Stimulated activated CD8-positive, alpha-beta memory T cell treated with anti-CD3 and anti-CD28 coated beads, Interleukin-7, amount 100 ng/mL, for 24 hours (primary cell): ENCODE measurements at places on chromosomes 7 and 10.

- no peak for DNase-seq
These were observed 68.4 kb upstream of the SRRM3 start for GRCh38 chr7:76133164-76133775.

- no peak for DNase-seq
These were observed 154.9 kb upstream of the ITGB1 start for GRCh38 chr10:33112831-33113455.

DNA sequence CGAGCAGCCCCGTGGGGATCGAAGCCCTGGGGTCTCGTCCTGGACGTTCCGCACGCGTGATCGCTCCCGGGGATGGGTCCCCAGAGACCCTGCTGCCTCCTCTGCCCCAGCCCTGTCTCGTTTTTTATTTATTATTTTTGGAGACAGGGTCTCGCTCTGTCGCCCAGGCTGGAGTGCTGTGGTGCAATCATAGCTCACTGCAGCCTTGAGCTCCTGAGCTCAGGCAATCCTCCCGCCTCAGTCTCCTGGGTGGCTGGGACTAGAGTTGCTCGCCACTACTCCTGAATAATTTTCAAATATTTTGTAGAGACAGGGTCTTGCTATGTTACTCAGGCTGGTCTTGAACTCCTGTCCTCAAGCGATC, 319 bp upstream of the STX1A start:
- no peak for DNase-seq

DNA sequence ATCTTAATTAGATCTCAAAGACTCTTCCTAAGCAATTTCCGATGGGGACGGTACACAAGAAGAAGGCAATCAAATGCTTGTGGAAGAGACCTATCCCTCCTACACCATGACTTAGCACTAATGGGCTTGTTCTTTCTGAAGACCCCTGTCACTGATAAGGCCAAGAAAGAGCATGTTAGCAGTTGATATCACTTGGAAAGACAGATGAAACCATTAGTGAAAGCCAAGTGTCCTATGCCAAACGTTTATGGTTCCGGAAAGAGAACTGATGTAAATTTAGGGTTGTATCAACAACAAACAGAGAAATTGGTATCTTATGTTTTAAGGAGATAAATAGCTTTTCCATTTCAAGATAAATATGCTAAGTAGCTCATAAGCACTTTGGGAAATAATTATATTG, 6.5 kb downstream of the UROS start:
- no peak for DNase-seq

GRCh38 chr10:27832826-27833225, 87.2 kb upstream of the MKX start:
- DNase-seq = no peak

GRCh38 chr10:1882728-1883127, 145.4 kb upstream of the ADARB2 start:
- no peak for DNase-seq

GRCh38 chr10:60521974-60522405, 132.3 kb upstream of the ANK3 start:
- DNase-seq = no peak

GRCh38 chr10:23676296-23676695, 237.4 kb downstream of the OTUD1 start:
- DNase-seq = no peak
